Stimulated activated CD4-positive, alpha-beta T cell treated with anti-CD3 and anti-CD28 coated beads, Interleukin-2, amount 100 ng/mL, for 4 hours (primary cell): ENCODE measurements at places on chromosomes 6 and 20.

- DNase-seq: no peak
Observed at GRCh38 chr6:12359036-12359435, 68.9 kb downstream of the EDN1 start.

DNA sequence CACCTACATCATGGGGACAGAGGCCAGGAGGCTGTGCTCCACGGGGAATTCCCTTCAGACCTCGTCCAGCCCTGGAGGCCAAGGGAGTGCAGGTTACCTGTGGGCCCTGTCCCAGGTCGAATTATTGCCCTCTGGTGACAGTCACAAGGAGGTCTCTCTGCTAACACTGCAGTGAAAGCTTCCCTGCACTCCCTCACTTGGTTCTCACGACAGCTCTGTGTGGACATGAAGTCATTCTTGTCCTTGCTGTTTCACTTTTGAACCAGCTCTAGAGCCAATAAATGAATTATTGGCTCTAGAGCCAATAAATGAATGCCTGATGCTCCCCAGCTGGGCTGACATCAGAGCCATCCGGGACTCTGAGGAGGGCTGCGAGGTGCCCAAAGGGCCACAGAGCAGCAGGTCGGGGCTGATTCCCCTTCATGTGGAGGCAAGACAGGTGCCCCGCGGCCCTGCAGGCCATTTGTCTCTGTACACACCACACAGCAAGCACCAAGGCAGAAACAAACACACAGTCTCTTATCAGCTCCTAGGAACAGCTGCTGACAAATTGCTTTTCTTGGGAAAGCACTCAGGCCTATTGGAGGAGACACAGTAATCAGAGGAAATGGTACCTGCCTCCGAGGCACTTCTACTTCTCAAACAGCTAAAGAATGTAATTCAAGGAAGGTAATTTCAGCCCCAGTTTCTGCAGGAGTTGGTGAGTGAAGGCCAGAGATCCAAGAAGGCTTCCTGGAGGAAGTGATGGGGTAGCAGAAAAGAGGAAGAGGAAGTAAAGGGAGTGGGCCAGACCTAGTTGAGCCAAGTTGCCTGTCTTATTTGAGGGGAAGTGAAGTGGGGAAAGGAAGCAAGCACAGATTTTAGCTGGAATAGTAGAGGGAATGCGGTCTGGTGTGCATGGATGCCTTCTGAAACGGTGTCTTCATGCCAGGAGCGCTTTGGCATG, 27.5 kb upstream of the TBXT start:
- DNase-seq: no peak

GRCh38 chr6:5670811-5671561, 335.7 kb downstream of the NRN1 start:
- DNase-seq: no peak

- DNase-seq: no peak
Observed at GRCh38 chr6:125753218-125753936, 3.9 kb downstream of the HEY2 start.

DNA sequence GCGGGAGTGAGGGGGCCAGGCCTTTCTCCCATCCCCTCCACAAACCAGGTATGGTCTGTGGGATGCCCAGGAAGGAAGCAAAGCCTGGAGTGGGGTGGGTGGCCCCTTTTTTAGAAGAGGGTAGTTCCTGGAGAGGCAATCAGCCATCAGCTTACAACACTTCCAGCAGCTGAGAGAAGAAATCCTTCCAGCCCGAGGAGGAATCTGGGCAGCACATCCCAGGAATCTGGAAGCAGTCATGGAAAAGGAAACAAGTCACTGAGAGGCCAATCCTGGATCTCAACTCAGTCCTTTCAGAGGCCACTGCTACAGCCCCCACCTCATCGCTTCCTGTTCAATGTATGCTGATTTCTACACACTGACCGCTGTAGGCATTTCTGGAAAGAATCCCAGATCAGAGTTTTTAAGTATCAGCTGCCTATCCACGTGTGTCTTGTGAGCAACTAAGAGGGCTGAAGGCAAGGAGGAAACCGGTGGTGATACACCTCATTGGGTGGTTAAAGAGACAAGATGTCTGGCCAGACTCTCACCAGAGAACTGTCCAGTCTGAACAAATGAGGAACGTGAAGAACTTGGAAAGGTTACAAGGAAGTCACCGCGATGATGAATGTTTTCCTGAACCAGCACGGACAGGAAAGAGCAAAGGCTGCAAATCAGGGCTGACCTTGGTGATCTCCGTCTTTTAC, 92.9 kb upstream of the SHLD1 start:
- no peak for DNase-seq

DNA sequence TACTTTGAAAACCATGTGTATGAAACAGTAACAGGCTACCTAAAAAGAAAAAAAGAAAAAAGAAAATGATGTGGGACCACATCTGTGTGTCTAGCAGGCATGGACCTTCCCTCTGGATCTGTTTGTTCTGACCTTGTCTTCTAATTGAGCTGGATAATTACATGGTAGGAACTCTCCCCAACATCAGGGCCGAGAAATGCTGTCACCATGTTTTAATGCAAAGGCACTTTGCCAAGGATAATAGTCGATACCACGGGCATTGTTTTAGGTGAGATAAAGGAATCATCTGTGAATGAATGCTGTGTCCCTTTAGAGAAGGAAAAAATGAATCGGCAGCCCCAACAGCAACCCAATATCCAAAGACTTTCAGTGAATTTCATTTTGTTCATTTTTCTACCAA, 149.1 kb downstream of the ZDHHC14 start:
- no peak for DNase-seq

DNA sequence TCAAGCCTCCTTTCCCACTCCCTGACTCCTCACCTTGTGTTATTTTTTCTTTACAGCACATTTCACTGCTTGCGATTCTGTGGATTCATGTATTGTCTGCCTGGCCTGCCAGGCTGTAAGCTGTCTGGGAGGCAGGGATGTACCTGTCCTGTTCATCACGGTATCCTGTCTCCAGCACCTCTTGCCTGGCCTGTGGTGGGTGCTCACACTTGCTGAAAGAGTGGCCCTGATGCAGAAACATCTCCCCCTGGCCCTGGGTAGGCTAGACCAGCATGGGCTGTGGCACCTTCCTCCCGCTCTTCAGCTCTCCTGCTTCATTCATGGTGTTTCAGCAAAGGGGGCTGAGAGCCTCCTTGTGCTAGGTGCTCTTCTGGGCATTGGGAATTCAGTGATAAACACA, 60.1 kb upstream of the KCNG1 start:
- no peak for DNase-seq

DNA sequence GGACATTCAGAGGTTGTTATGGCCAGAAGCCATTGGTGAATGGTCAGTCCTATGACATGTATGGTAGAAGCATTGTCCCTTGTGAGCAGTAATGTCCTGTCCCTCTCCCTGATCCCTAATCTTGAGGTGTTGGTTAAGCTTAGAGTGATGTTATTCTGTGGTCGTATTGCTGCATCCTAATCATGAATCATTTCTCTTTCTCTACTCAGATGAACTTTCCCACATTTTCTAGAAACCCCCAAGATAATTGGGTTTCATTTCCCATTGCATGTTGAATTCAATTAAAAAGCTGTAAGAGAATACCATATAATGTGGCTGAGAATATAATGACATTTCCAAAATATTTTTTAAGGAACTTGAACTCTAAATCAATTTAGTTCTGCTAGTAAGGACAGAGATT, 175.1 kb downstream of the PLCB4 start:
- DNase-seq: no peak

GRCh38 chr6:69416776-69417175, 380.0 kb downstream of the LMBRD1 start:
- no peak for DNase-seq

DNA sequence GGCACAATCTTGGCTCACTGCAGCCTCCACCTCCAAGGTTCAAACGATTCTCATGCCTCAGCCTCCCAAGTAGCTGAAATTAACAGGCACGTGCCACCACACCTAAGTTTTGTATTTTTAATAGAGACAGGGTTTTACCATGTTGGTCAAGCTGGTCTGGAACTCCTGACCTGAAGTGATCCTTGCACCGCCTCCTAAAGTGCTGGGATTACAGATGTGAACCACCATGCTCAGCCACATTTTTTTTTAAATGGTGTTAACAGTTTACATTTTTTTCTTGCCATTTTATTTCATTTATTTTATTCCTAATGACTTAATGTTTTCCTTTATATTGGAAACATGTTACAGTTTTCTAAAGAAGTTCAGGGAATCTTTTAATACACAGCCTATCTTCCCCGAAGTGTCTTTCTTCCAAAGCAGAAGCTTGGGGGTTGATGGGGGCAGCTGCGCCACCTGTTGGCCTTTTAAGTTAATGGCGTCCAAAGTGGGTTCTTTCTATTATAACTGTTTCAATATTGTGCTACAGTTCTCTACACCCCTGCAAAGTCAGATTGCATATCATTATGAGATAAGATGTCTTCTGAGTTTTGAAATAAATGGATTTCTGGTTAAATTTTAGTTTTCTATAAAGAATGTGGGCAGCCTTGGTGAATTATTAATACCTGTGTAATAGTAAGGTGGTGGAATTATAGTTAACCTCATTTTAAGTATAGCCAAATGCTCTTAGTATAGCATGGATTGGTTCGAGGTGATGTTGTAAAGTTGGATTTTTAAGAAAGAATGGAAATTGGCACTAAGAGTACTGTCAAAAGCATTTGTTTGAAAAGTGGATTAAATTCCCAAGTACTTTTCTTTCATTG, 42.0 kb upstream of the PLCG1 start:
- DNase-seq: peak; percentile 37

- no peak for DNase-seq
Observed at GRCh38 chr20:36035745-36036144, 67.4 kb downstream of the CNBD2 start.

DNA sequence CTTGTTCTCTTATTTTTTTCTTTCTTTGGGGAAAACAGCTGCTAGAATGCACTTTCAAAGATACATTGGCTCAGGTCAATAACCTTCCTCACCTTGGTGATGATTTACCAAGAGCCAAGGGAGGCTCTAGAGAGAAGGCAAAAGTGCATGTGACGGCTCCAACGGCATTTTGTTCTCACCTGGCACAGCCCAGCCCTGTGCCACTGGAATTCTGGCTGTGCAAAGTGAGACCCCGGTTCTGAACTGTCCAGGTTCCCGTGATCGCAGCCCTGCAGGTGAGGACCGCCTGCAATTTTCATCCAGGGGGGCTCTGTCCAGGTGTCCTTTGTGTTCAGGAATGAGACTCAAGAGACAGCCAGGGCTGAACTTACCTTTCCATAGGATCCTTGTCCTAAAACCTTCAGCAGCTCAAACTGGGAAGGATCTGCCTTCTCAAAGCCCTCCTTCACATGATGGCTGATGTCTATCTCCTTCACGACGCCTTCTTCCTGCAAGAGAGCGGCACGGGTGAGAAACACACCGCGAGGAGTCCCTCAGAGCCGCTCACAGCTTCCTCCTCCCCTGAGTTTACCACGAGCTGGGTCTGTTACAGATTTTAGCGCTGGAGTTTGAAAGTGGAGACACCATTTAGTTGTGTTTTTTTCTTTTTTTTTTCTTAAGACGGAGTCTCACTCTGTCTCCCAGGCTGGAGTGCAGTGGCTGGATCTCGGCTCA, 48.0 kb downstream of the RAMACL start:
- DNase-seq: no peak

GRCh38 chr6:39440039-39440426, 117.5 kb upstream of the KCNK16 start:
- DNase-seq: no peak

DNA sequence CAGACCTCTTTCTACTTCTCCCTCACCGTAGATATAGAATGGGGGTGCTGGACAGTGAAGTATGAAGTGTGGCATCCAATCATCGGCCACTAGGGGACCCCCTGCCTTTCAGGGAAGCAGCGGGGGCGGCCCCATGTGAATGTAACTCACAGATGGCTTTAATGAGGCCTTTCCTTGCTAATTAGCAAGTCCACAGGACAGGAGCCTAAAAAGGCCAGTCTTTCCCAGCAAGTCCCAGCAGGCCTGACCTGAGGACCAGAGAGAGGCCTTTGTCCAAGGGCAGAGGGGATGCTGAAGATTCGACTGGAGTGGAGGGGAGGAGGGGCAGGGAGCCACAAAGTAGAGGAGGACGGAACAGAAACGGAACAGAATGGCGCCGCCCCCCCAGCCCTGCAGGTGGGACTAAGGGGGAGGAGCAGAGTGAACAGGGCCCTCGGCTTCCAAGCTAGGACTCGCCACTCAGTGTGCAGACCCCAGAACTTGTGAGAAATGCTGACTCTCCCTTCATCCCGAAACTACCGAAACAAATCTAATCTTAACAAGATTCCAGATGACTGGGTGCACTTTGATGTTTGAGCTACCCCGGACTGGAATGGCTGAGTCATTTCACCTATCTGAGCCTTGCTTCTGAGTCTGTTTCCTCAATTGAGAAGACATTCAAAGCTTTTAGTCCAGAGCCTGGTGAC, 5.8 kb downstream of the C6orf132 start:
- peak; percentile 6 for DNase-seq

DNA sequence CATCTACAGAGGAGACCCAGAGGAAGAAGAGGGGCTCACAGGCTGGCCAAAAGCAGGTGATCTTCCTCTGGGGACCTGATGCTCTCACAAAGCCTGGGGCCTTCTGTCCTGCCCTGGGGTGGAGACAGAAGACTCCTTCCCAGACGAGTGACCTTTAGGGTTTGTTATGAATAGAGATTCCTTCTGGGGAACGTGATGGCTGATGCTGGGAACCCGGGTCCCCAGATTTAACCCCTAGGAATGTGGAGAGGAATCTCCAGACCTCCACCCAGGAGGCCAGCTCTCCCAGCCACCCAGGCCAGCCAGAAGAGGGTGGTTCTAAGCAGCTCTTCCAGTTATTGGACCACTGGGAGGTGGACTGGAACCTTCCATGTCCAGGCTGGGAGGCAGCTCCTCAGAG, 16.8 kb upstream of the CCN5 start:
- DNase-seq: no peak

- DNase-seq: no peak
Observed at GRCh38 chr6:103908898-103909297, 950.8 kb downstream of the HACE1 start.

- peak; percentile 73 for DNase-seq
Observed at GRCh38 chr20:63009988-63010769, 3.4 kb upstream of the BHLHE23 start.

- no peak for DNase-seq
Observed at GRCh38 chr6:139529420-139529819, 155.0 kb upstream of the CITED2 start.

GRCh38 chr6:43471399-43471798, 6.0 kb upstream of the TJAP1 start:
- DNase-seq: no peak

GRCh38 chr6:11853678-11854407, 75.2 kb upstream of the ADTRP start:
- no peak for DNase-seq

DNA sequence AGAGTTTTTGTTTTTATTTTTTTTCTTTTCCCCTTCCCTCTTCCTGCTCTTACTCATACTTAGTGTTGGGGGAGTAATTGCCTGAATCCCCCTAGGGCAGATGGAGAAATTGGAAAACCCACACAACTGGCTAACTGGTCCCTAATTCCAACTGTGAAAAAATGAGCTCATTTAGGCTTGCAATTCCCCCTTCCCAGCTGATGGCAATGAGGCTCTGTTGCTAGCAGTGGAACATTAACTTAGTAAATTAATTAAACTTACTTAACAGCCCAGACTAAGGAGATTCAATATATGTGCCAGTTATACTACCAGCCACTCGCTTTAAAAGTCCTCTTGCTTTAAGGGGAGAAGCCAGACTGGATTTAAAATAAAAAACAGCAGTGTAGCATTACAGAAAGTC, 76.6 kb downstream of the PKHD1 start:
- DNase-seq: no peak
